Caco-2 (cell line): ENCODE measurements at places on chromosomes 12 and 14.
A peak's percentile ranks its signal among the peaks of the same experiment; 100 is the strongest.

DNA sequence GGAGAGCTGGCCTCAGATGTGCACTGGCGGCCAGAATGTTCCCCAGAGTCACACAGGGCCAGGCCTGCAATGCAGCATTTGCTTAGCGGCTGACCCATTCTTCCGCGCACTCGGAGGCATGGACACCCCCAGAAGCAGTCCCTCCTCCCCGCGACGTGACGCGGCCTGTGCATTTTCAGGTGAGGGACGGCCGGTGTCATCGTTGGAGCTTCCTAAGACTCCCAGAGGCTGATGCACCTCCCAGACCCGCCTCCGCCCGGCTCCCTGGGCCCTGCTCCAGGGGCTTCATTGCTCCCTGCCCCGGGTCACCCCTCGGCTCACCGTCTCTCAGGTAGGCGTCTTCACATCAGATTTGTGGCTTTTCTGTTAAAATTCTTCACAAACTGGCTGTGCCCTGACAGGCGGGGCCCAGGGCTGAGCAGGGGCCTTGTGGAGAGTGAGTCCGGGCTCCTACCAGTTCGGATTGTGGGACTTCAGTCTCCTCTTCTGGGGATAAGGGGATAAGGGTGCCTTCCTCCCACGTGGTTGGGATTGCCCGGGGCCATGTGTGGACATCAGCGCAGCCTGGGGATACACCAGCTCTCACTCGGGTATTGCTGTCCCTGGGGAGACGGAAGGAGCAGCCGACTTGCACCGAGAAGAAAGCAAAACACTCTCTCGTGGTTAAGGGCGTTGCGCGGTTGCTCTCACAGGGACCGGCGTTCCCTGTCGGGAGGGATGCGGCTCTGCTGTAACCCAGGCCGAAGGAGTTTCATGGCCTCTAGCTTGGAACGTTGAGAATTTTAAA, 249.1 kb downstream of the ADGRD1 start:
- no peak for DNase-seq

GRCh38 chr12:124413401-124413800, 118.5 kb downstream of the RFLNA start:
- DNase-seq = no peak

DNA sequence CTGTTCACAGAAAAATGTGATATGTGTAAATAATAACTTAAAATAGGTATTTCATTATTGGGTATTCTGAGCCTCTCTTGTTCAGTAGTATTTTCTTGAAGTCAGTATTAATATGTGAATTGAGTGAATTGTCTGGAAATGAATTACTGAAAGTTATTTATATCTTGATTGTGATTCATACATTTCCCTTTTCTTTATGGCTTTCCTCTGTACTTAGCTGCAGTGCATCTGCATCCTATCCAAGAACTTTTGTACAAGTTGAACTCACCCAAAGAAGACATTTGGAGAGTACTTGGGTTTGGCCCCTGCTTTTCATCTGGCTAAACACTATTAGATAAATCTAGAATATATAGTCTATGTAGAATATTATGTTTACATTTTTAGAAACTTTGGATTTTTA, 326.0 kb downstream of the RAD51B start:
- no peak for DNase-seq

DNA sequence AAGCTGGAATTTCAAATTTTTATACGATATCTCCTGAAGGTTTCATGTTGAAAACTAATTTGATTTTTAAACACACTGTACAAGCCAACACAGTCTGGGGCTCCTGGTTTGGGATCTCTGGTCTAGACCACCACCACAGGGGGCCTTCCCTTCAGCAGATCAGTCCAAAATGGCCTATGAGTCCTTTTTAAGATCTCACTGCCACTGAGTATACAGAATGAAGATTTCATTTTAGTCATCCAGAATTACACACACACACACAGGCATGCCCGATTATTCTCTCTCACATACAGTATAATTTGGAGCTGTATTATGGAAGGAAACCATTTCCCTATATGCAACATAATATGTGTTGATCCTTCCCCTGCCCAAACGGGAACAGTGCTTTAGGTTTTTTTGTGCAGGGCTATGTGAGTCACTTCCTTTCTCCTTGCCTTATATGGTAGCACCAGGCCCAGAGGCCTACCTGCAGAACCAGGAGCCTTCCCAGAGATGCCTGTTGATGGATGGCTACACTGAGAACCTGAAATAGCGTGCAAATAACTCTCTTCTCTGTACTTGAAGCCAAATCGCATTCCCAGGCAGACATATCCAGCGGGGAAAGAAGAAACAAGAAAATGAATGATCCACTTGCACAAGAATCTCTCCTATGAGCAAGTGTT, 28.1 kb upstream of the WNK1 start:
- DNase-seq = no peak

DNA sequence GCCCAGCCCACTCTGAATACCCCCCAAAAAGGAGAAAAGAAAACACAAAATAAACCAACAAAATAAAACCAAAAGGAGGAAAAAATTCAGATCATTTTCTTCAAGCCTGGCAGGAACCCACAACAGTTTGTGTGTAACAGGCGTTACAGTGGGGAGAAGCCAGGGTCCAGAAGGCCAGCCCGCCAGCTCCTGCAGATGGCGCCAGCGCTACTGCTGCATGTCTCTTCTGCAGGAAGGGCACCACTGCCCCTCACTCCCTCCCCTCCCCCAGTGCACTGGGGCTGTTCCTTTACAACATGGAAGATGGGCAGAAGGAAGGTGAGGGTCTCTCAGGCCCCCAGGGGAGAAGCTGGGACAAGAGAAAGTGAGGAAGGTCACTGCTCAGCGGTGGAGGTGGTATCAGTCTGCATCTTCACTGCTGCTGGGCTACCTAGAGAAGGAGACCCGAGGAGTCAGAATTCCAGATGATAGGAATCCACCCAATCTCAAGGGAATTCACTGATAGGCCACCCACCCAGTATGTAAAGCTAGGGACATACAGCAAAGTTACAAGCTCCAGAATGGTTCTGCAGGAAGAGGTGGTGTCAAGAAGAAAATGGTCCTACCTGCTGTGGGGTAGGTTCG, 2.3 kb upstream of the NOP2 start:
- peak; percentile 82 for DNase-seq

DNA sequence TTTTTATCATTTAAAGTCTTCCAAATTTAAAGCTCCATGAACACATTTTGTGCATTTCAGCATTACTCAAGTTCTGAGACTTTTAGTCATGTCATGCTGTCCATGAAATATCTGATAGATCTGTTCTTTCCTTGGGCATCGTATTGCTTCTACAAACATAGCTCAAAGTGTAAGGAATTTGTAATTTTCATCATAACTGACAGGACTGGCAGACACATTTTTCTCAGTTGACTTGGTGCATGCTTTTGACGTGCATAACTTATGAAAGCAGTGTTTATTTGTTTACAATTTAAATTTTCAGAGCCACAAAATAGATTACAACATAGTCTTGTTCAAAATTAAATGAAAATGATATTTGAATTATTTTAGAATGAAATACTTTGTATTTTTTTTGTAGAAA, 812.1 kb upstream of the NOVA1 start:
- DNase-seq = no peak

DNA sequence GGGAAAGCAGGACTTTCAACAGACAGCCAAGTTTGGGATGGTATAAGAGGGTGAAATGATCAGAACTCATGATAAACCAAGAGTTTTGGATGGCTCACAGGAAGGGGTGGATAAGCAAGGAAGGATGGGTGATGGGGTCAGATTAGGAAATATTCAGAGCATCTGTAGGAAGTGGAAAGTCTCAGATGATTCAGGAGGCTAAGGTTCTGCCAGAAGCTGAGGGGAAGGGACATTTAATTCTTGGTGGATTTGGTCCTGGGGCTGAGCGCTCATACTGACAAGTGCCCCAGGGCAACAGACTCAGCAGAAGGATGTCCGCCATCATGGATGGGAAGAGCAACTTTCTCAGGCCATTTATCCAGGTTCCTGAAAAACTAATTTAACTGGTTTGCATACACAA, 28.4 kb upstream of the BDKRB2 start:
- no peak for DNase-seq

DNA sequence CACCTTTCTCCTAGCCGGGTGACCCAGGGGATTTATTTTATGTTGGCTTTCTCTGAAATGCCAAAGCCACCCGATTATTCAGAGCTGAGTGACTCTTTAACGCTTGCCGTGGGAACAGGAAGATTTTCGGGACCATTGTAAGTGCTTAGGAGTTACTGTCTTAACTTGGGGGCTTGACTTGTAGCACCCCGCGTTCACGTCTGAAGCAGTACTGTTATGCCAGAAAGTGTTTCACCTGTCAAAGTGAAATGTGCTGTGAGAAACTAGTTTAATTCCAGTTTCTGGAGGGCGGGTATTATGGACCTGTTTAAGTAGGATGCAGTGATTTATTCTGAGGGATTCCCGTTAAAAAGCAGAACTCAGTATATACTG, 218 bp downstream of the LYSET start:
- DNase-seq = no peak

DNA sequence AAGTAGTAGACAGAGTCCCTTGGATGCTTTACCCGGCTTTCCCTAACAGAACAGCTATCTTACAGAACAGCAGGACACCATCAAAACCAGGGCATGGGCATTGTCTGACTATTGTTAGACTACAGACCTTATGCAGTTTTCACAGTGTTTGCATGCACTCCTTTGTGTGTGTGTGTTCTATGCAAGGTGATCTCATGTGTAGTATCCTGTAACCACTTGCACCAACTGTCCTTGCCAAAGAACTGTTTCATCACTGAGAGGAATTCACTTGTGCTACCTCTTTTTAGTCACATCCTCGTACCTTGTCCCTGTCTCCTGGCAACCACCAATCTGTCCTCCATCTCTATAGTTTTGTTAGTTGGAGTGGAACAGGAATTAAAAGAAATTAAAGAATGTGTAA, 183.6 kb upstream of the PZP start:
- DNase-seq = no peak

DNA sequence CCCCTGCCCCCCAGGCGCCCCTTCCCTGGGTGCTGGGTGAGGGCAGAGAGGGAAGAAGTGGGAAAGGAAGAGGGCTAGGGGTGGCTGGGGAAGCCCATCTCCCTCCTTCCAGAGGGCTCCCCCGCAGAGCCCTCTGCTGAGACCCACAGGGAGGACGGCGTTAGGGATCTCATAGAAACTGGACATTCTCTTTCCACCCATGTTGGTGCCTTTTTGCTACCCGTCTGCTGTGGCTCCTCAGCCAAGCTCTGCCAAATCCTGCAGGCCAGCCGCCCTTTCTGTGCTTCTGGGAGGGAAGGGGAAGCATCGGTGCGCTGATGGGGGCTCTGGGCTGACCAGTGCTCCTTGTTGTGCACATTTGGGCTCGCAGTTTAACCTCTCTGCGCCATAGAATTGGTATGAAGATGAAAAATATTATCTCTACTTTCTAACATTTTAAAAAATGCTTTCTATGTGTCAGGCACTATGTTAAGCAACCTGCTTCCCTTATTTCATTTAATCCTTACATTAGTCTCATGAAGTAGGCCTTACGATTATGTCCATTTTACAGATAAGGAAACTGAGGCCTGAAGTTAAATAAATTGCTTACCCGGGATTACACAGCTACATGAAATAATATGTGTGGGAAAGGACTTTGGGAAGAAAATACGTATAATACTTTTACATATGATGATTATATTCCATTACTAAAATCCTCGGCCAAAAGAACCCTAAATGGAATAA, 981 bp downstream of the SLC48A1 start:
- DNase-seq = no peak

GRCh38 chr14:103353362-103353761, 19.3 kb downstream of the EIF5 start:
- DNase-seq = no peak

GRCh38 chr14:64195199-64195598, 99.0 kb downstream of the ESR2 start:
- DNase-seq = no peak

DNA sequence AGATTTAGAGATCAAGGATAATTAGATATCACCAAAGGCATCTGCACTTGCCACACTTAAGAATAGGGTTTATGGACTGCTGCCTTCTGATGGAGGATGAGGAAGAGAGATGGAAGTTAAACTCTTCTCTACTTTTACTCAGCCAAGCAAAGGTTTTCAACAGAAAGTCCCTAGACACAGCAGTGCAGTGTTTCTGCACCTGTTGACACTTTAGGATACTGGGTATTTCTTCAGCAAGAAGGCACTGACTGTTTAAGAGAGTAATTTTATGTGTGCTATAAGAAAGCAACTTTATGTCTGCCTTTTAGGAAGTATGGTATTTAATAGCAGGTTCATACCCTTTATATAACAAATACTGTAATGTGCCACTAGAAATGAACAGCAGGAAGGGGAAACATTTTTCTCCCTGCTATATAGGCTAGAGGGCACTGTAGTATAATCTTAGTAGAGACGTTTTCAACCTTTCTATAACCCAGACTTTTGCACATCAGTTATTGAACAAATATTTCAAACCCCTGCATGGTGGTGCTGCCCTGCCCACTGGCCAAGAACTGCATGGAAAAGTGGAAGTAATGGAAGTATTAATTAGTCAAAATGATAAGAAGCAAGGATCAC, 225.0 kb upstream of the GRIP1 start:
- DNase-seq = no peak

GRCh38 chr14:92310776-92311375, 12.1 kb upstream of the SLC24A4 start:
- no peak for DNase-seq

DNA sequence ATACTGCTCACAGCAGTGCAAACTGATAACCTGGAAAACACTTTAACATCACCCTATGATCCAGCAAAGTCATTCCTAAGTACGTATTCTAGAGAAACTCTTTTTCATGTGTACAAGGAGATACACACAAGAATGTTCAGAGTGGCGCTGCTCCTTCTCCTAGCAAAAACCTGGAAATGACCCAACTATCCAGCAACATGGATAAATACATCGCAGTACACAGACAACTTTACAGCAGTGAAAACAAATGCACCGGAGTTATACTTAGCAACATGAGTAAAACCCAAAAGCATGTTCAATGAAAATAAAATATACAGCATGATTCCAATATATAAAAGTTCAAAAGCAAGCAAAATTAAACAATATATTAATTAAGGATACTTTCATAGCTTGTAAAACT, 18.7 kb downstream of the SART3 start:
- DNase-seq = no peak

- DNase-seq = no peak
These were observed 32.9 kb upstream of the TTC7B start for GRCh38 chr14:90848944-90849731.

GRCh38 chr12:26119391-26119989, 5.3 kb downstream of the BHLHE41 start:
- no peak for DNase-seq

DNA sequence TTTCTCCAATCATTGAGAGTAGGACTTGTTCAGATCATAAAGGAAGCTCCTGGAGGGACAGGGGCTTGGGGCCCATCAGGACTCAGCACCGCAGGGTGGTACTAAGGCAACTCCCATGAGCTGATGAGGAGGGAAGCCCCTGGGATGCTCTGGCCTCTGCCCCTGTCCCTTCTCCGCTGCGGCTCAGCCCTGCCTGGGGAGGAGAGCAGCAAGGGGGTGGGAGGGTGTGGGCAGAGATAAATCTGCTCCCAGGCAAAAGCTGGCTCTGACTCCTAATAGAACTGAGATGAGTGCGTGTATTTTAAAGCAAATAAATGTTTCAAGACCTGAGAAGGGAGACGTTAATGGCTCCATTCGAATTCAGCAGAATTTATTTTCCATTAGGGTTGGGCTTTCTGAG, 52.0 kb upstream of the CHST11 start:
- no peak for DNase-seq

GRCh38 chr12:29242921-29243431, 93.9 kb downstream of the FAR2 start:
- no peak for DNase-seq
